ENCODE measurements at places on chromosomes 7 and 10.
A peak's percentile ranks its signal among the peaks of the same experiment; 100 is the strongest.

GRCh38 chr10:29039677-29040189, 249.1 kb upstream of the LYZL1 start:
- H3K36me3 ChIP-seq = no peaks in the 10 kb centered on the region
- no peak overlapping the region for H3K4me3 ChIP-seq
- DNase-seq = peak; percentile 54
- no peak overlapping the region for H3K27ac ChIP-seq
- H3K27me3 ChIP-seq = no peaks in the 10 kb centered on the region

DNA sequence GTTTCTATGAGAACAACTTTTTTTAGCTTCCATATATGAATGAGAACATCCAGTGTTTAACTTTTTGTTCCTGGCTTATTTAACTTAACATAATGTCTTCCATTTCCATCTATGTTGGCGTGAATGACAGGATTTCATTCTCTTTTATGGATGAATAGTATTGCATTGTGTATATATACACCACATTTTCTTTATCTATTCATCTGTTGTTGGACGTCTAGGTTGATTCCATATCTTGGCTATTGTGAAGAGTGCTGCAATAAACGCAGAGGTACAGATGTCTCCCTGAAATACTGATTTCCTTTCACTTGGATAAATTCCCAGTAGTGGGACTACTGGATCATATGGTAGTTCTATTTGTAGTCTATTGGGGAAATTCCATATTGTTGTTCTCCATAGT, 44.3 kb upstream of the MAGI2 start:
- peaks cover 2% of the 10 kb centered on the region for H3K4me1 ChIP-seq
- H3K4me3 ChIP-seq = no peak overlapping the region
- H3K27ac ChIP-seq = no peak overlapping the region
- no peaks in the 10 kb centered on the region for H3K27me3 ChIP-seq

- no peak overlapping the region for H3K4me3 ChIP-seq
- H3K27ac ChIP-seq = no peak overlapping the region
- no peak for DNase-seq
Observed at GRCh38 chr7:46360811-46361210, 439.7 kb upstream of the IGFBP3 start.

- no peaks in the 10 kb centered on the region for H3K4me1 ChIP-seq
- H3K4me3 ChIP-seq = no peak overlapping the region
- H3K27ac ChIP-seq = no peak overlapping the region
- H3K36me3 ChIP-seq = no peaks in the 10 kb centered on the region
Observed at GRCh38 chr10:8113616-8114015, 59.1 kb downstream of the GATA3 start.

DNA sequence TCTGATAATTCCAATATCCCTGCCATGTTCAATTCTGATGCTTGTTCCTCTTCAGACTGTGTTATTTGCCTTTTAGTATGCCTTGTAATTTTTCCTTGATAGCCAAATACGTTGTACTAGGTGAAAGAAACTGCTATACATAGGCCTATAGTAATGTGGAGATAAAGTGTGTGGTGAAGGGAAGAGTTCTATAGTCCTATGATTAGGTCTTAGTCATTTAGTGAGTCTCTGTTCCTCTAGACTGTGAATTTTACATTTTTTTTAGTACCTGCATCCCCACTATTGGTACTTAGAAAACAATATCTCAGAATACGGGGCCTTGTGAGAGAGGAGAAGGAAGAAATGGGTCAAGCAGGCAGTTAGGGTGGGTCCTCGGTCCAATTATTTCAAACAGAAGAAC, 59.6 kb upstream of the SEMA3E start:
- no peak for DNase-seq
- no peak overlapping the region for H3K27ac ChIP-seq
- H3K4me3 ChIP-seq = no peak overlapping the region
- H3K36me3 ChIP-seq = no peaks in the 10 kb centered on the region
- H3K4me1 ChIP-seq = no peaks in the 10 kb centered on the region

DNA sequence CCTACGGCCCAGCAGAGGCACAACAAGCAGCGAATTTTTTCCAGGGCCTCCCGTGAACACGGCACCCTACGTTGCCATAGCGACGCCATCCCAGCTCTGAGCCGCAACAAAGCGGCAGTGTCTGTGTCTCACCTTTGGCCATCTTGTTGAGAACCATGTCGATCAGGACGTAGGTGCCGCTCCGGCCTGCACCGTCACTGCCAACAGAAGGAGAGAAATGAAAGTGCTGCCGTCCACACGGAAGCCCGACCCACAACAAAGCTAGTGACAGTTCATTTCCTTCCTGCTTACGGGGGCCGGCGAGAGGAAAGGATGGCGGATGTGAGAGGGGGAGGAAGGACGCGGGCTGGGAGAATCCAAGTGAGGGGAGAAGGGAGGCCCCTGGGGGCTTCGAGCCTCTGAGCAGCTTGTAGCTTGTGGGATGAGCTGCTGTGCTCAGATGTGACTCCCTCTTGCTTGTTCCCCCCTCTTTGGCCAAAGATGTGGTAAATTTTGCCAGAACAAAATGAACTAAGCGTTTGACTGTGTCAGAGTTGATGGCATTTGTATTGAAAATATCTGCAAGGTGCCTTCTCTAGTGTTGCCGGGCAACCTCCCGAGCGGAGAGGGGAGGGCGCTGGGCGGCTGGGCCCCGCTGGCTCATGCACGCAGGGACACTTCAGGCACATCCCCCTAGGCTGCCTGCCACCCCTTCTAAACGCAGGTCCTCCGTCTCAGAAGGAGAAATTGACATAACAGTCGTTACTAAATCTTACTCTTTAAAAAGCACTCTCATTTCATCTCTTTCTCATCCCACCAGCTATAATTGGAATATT, 232.2 kb downstream of the DNAJB6 start:
- H3K4me3 ChIP-seq = peak overlapping the region; percentile 68
- no peaks in the 10 kb centered on the region for H3K27me3 ChIP-seq
- no peaks in the 10 kb centered on the region for H3K36me3 ChIP-seq
- H3K4me1 ChIP-seq = no peaks in the 10 kb centered on the region
- DNase-seq = peak; percentile 59

GRCh38 chr7:111074748-111075146, 16.2 kb upstream of the LRRN3 start:
- DNase-seq = no peak
- no peak overlapping the region for H3K4me3 ChIP-seq

GRCh38 chr10:5447611-5448071, 35.3 kb downstream of the NET1 start:
- H3K27me3 ChIP-seq = no peaks in the 10 kb centered on the region
- H3K27ac ChIP-seq = peak overlapping the region; percentile 15
- no peaks in the 10 kb centered on the region for H3K4me1 ChIP-seq

DNA sequence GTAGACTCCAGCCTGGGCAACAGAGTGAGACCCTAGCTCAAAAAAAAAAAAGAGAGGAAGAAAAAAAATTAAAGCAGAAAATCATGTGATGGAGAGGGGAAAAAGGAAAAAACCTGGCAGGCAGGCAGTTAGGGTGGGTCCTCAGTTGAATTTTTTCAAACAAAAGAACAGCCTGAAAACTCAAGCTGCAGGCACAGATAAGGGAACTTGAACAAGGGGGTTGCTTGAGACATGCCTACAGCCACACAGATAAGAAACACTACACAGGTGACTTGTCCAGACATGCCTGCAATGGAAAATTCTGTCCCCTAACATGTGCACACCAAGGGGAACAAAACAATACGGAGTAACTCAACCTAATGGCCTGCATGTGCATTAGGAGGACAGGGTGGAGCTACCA, 19.2 kb downstream of the VIM start:
- H3K27me3 ChIP-seq = no peaks in the 10 kb centered on the region
- no peak overlapping the region for H3K27ac ChIP-seq
- H3K36me3 ChIP-seq = no peaks in the 10 kb centered on the region
- H3K4me3 ChIP-seq = no peak overlapping the region
- no peaks in the 10 kb centered on the region for H3K4me1 ChIP-seq
- DNase-seq = no peak

DNA sequence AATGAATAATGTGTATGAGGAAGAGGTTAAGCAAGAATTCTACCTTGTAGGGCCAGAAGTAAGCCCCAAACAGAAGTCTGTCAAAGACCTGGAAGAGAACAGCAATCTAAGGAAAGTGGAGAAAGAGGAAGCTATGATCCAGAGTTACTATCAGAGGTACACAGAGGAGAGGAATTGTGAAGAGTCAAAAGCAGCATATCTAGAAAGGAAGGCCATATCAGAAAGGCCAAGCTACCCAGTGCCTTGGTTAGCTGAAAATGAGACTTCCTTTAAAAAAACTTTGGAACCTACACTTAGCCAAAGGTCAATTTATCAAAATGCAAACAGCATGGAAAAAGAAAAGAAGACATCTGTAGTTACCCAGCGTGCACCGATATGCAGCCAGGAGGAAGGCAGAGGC, 42.7 kb upstream of the GAD2 start:
- no peak overlapping the region for H3K4me3 ChIP-seq
- no peaks in the 10 kb centered on the region for H3K27me3 ChIP-seq
- H3K27ac ChIP-seq = no peak overlapping the region
- H3K36me3 ChIP-seq = no peaks in the 10 kb centered on the region
- DNase-seq = no peak

- H3K4me3 ChIP-seq = no peak overlapping the region
- H3K27me3 ChIP-seq = no peaks in the 10 kb centered on the region
- H3K36me3 ChIP-seq = no peaks in the 10 kb centered on the region
- H3K4me1 ChIP-seq = no peaks in the 10 kb centered on the region
Observed at GRCh38 chr7:3710531-3710930, 409.5 kb downstream of the SDK1 start.

- no peak overlapping the region for H3K4me3 ChIP-seq
- H3K27me3 ChIP-seq = no peaks in the 10 kb centered on the region
- no peaks in the 10 kb centered on the region for H3K36me3 ChIP-seq
- peaks cover 2% of the 10 kb centered on the region for H3K4me1 ChIP-seq
- no peak overlapping the region for H3K27ac ChIP-seq
Observed at GRCh38 chr7:80623503-80624252, 14.8 kb upstream of the CD36 start.

DNA sequence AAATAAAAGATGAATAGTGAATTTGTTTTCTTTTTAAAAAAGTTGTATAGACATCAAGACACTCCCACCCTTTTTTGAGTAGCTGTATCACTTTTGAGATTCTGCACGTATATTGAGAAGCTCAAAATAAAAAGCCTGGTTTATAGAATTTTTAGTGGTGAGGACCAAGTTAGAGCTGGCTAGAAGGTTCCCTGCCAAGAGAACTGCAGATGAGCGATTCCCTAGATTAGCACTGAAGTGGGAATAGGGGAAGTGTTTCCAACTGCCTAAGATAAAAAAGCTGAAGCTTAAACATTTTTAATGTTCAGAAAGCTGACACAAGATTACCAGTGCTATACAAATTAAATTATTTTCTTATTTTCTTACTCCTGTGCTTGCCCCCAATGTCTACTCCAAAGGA, 135.7 kb upstream of the TMEM229A start:
- H3K4me3 ChIP-seq = no peak overlapping the region
- no peaks in the 10 kb centered on the region for H3K27me3 ChIP-seq
- H3K36me3 ChIP-seq = no peaks in the 10 kb centered on the region
- H3K4me1 ChIP-seq = no peaks in the 10 kb centered on the region
- DNase-seq = no peak

GRCh38 chr10:59968705-59969104, 62.3 kb upstream of the CCDC6 start:
- no peak overlapping the region for H3K27ac ChIP-seq
- H3K27me3 ChIP-seq = no peaks in the 10 kb centered on the region
- H3K4me3 ChIP-seq = no peak overlapping the region
- H3K36me3 ChIP-seq = no peaks in the 10 kb centered on the region
- no peak for DNase-seq
- H3K4me1 ChIP-seq = no peaks in the 10 kb centered on the region

GRCh38 chr7:111226800-111227199, 135.9 kb downstream of the LRRN3 start:
- H3K27me3 ChIP-seq = no peaks in the 10 kb centered on the region
- no peaks in the 10 kb centered on the region for H3K4me1 ChIP-seq
- H3K36me3 ChIP-seq = no peaks in the 10 kb centered on the region
- H3K4me3 ChIP-seq = no peak overlapping the region

DNA sequence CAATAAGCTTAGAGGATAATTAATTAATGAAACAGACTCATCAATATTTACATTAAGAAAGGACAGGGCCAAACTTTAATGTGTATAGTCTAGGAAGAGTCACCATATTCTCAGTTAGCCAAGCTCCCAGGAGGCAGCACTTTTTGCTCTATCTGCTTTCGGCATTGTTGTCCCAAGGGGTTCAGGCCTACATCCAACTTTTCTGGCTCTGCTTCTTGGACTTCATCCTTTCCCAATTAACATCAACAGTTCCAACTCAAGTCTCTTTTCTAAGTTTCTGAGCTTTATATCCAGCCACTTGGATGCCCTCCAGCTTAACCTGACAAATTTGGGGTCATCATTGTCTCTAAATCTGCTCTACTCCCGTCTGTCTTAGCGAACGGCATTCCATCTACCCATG, 42.8 kb downstream of the GLI3 start:
- peak overlapping the region; percentile 41 for H3K4me3 ChIP-seq
- no peak overlapping the region for H3K27ac ChIP-seq
- peak; percentile 22 for DNase-seq
- peaks cover 7% of the 10 kb centered on the region for H3K4me1 ChIP-seq
- no peaks in the 10 kb centered on the region for H3K27me3 ChIP-seq
- no peaks in the 10 kb centered on the region for H3K36me3 ChIP-seq

GRCh38 chr10:70112071-70112470, 20.6 kb downstream of the AIFM2 start:
- H3K4me3 ChIP-seq = no peak overlapping the region
- H3K27ac ChIP-seq = no peak overlapping the region
- peaks cover 4% of the 10 kb centered on the region for H3K36me3 ChIP-seq
- DNase-seq = no peak
- H3K27me3 ChIP-seq = no peaks in the 10 kb centered on the region

GRCh38 chr7:134405299-134405698, 53.6 kb downstream of the AKR1B1 start:
- H3K27ac ChIP-seq = no peak overlapping the region
- H3K27me3 ChIP-seq = peaks cover 13% of the 10 kb centered on the region
- H3K4me1 ChIP-seq = no peaks in the 10 kb centered on the region
- DNase-seq = no peak
- H3K36me3 ChIP-seq = no peaks in the 10 kb centered on the region
- H3K4me3 ChIP-seq = no peak overlapping the region

- H3K36me3 ChIP-seq = no peaks in the 10 kb centered on the region
- no peak overlapping the region for H3K4me3 ChIP-seq
- no peaks in the 10 kb centered on the region for H3K27me3 ChIP-seq
- H3K27ac ChIP-seq = no peak overlapping the region
Observed at GRCh38 chr7:55420530-55420929, 55.4 kb downstream of the LANCL2 start.

DNA sequence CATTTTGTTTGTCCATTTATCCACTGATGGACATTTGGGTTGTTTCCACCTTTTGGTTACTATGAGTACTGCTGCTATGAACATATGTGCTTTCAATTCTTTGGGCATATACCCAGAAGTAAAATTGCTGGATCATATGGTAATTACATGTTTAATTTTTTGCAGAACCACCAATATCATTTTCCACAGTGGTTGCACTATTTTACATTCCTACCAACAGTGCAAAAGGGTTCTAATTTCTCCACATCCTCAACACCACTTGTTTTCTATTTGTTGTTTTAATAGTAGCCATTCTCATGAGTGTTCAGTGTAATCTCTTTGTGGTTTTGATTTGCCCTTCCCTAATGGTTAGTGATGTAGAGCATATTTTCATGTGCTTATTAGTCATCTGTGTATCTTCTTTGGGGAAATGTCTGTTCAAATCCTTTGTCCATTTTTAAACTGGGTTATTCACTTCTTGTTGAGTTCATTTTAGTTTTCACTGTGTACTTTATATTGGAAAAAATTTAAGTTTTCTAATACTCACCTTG, 101.9 kb downstream of the HIBADH start:
- no peak overlapping the region for H3K4me3 ChIP-seq
- no peaks in the 10 kb centered on the region for H3K36me3 ChIP-seq
- no peak overlapping the region for H3K27ac ChIP-seq
- peak; percentile 89 for DNase-seq
- H3K27me3 ChIP-seq = no peaks in the 10 kb centered on the region
- H3K4me1 ChIP-seq = no peaks in the 10 kb centered on the region

GRCh38 chr10:6607778-6608177, 27.7 kb upstream of the PRKCQ start:
- no peak overlapping the region for H3K27ac ChIP-seq
- no peaks in the 10 kb centered on the region for H3K36me3 ChIP-seq
- H3K4me3 ChIP-seq = no peak overlapping the region
- DNase-seq = no peak
- H3K4me1 ChIP-seq = no peaks in the 10 kb centered on the region

Data from fibroblast of lung (primary cell).